ENCODE measurements at places on chromosomes 12 and 14. TPM values are rescaled to one million over a fixed set of nuclear protein-coding genes. Genes with fewer than 3 reads are reported as not detected.

GRCh38 chr12:39620659-39621658 lies 1.4 kb upstream of the ABCD2 start:
- no peaks in the 10 kb centered on the region for H3K27me3 ChIP-seq
- H3K36me3 ChIP-seq, result peaks cover 13% of the 10 kb centered on the region
- no peak overlapping the region for H3K27ac ChIP-seq
- DNase-seq, result peak; percentile 57
- peak overlapping the region; percentile 83 for H3K4me3 ChIP-seq

DNA sequence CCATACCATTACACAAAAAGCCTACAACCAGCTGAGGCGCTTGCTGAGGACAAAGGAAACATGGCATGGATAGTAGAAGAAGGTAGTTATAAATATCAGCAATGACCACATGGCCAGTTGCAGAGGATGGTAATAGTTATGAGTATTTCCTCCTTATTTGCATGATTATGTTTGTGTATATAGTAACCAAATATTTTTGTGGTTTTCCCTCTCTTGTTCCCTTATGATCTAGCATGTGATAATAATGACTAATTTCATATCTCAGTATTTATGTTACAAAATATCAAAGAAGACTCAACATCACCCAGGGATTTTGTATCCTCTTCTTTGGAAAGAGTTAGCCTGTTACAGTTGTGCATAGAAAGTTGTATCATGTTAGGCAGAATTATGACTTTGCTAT lies 13.5 kb upstream of the CATSPERB start:
- no peaks in the 10 kb centered on the region for H3K4me1 ChIP-seq
- H3K27me3 ChIP-seq, result no peaks in the 10 kb centered on the region
- H3K27ac ChIP-seq, result no peak overlapping the region

DNA sequence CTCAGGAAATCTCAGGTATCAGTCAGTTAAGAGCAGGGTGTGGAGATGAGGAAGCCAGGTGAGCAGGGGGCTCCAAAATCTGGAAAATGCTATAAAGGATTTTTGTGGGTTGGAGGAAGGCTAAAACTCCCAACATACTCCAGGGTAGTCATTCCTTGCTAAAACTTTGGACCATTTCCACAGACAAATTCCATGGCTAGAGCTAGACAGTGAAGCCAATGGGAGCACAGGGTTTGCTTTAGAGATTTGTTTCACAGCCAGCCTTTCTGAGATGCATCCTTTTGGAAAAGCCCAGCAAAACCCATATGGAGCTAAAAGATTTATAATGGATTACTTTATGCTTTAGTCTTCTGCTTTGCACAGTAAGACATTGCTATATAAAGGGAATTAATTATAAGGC lies 146.5 kb downstream of the SAMD4A start:
- peaks cover 10% of the 10 kb centered on the region for H3K36me3 ChIP-seq
- H3K4me3 ChIP-seq, result no peak overlapping the region
- H3K27me3 ChIP-seq, result no peaks in the 10 kb centered on the region
- H3K27ac ChIP-seq, result no peak overlapping the region

GRCh38 chr12:47557386-47557785 lies 148.4 kb downstream of the RPAP3 start:
- H3K36me3 ChIP-seq, result peaks cover 13% of the 10 kb centered on the region
- DNase-seq, result no peak
- H3K4me1 ChIP-seq, result peaks cover 33% of the 10 kb centered on the region
- H3K27me3 ChIP-seq, result no peaks in the 10 kb centered on the region

DNA sequence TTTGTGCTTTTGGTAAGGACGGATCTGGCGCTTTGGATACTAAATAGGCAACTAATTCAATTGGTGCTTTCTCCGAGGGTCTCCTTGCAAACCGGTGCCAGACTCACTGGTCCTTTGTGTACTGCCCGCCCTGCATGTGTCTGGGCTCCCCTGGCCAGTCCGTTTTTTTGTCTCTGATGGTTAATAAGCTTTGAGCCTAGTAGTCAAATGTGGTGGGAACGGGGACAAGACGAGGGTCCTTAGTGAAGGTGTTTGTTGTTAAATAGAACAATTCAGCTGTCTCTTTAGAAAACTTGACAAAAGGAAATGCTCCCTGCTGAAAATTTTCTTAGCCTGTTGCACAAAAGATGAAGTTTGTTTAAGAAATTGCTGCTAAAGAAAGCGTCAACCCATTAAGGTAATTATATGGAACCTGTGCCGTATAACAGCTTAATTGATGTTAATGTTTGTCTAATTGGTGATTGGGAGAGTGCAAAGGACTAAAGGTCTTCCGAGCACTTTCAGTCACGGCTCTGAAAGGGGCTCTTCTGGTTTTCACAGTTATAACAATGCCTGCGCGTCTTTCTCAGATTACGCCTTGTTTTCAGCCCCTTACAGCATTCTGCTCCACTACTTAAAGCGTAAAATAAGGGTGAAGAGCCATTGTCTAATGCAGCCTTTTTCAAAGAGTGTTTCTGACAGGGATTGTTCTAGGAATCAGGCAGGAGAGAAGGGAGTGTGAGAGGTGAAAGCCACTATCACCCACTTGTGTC lies 537.4 kb downstream of the PRKD1 start:
- H3K27ac ChIP-seq, result no peak overlapping the region
- no peaks in the 10 kb centered on the region for H3K27me3 ChIP-seq
- H3K4me3 ChIP-seq, result no peak overlapping the region
- H3K36me3 ChIP-seq, result no peaks in the 10 kb centered on the region

DNA sequence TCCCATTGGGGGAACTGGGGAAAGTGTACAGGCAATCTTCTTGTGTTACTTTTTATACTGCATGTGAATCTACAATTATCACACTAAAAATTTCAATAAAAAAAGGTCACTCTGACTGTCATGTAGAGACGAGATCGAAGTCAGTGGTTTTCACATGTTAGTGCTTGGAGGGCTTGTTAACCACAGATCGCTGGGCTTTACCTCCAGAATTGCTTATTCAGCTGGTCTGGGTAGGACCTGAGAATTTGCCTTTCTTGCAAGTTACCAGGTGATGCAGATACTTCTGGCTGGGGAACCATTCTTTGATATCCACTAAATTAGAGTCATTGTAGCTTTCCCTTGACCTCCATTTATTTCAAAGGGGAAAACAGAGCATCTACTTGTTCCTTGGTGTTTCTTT lies 62.8 kb upstream of the SLC38A4 start:
- DNase-seq, result no peak
- no peak overlapping the region for H3K4me3 ChIP-seq
- H3K27ac ChIP-seq, result no peak overlapping the region
- no peaks in the 10 kb centered on the region for H3K36me3 ChIP-seq
- no peaks in the 10 kb centered on the region for H3K4me1 ChIP-seq

DNA sequence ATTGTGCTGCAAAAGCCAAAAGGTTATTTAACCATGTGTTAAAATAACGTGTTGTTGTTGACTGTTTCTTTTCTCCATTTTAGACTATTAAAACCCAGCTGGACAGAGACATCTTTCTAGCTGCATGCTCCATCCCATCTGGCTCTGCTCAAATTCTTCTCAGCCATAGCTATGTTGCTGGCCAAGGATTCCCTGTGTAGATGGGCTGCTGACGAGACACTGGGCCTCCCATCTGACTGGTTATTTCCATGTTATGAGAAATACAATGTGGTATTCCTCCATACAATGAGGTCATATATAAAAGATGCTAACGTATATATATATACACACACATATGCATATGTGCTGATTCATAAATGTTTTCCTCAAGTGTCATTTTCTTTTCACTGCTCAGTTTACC lies 30.1 kb downstream of the MED13L start:
- no peak for DNase-seq
- H3K36me3 ChIP-seq, result peaks cover 17% of the 10 kb centered on the region
- H3K27me3 ChIP-seq, result no peaks in the 10 kb centered on the region
- H3K4me1 ChIP-seq, result peaks cover 64% of the 10 kb centered on the region

GRCh38 chr12:92673756-92674155 lies 29.0 kb upstream of the PLEKHG7 start:
- DNase-seq, result no peak
- no peak overlapping the region for H3K27ac ChIP-seq
- no peaks in the 10 kb centered on the region for H3K36me3 ChIP-seq
- no peak overlapping the region for H3K4me3 ChIP-seq
- no peaks in the 10 kb centered on the region for H3K4me1 ChIP-seq

DNA sequence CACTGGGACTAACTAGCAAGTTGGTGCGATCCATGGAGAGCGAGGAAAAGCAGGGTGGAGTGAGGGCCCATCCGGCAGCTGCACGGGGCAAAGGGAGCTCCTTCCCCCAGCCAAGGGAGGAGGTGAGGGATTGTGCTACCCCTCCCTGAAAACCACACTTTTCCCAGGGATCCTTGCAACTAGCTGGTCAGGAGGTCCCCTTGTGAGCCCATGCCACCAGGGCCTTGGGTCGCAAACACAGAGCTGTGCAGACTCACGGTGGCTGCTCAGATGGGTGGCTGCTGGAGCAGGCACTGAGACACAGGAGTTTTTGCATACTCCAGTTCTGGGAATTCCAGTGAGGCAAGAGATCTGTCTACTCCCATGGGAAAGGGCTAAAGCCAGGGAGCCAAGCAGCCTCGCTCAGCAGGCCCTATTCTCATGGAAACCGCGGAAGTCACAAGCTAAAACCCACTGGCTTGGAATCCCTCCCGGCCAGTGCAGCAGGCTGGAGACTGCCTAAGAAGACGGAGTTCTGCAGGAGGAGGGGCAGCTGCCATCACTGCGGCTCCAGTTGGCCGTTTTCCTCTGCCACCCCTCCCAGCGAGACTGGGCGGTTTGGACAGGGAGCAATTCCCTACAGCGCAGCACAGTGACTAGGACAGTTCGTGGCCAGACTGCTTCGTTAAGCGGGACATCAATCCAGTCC lies 10.9 kb upstream of the ZNF705A start:
- H3K36me3 ChIP-seq, result peaks cover 16% of the 10 kb centered on the region
- H3K27ac ChIP-seq, result no peak overlapping the region
- peaks cover 11% of the 10 kb centered on the region for H3K27me3 ChIP-seq
- no peak overlapping the region for H3K4me3 ChIP-seq

GRCh38 chr12:116666305-116666673 lies 71.6 kb downstream of the SPRING1 start:
- no peaks in the 10 kb centered on the region for H3K4me1 ChIP-seq
- no peak for DNase-seq
- peaks cover 6% of the 10 kb centered on the region for H3K27me3 ChIP-seq
- no peaks in the 10 kb centered on the region for H3K36me3 ChIP-seq
- H3K27ac ChIP-seq, result no peak overlapping the region

Gene SMCO2
- not detected for total RNA-seq

Gene SART3
- total RNA-seq, result 78.7 TPM

Gene HPD
- total RNA-seq, result not detected
